Effector CD4-positive, alpha-beta T cell (primary cell): ENCODE measurements at places on chromosomes 3 and 15.

- no peak for DNase-seq
These were observed 4.2 kb upstream of the PLOD2 start for GRCh38 chr3:146164971-146165769.

DNA sequence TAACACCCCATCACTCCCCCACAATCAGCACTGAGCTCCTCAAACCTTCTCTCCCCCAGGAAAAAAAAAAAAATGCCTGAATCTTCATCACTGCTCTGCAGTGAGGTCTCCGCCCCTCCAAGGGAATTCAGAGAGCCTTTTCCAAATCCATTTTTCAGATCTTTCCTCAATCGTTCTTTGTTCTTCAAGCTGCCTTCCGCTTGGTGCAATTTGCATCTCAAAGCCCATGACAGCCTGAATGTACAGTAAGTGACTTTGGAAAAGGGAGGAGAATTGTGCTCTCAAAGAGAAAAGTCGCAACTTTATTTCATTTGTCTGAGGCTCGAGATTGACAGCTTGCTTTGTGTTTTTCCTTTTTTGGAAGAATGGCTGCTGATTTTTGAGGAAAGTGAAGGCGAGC is 75.0 kb downstream of the CORO2B start:
- DNase-seq: no peak

DNA sequence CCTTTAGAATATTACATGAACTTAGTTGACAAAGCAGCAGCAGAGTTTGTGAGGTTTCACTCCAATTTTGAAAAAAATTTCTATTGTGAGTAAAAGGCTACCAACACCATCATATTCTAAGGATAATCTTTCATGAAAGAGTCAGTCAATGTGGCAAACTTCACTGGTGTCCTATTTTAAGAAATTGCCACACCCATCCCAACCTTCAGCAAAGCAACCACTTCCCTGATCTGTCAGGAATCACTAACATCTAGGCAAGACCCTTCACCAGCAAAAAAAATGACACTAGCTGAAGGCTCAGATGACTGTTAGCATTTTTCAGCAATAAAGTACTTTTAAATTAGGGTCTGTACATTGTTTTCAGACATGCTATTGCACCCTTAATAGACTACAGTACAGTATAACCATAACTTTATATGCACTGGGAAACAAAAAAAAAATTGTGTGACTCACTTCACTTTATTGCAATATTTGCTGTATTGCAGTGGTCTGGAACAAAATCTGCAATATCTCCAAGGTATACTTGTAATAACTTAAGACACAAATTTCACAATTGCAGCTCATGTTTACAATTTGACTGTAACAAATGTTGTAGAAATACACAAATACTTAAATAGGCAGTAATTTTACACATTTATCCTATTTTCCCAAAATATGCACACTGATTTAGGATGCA is 38.9 kb upstream of the ALCAM start:
- DNase-seq: no peak

DNA sequence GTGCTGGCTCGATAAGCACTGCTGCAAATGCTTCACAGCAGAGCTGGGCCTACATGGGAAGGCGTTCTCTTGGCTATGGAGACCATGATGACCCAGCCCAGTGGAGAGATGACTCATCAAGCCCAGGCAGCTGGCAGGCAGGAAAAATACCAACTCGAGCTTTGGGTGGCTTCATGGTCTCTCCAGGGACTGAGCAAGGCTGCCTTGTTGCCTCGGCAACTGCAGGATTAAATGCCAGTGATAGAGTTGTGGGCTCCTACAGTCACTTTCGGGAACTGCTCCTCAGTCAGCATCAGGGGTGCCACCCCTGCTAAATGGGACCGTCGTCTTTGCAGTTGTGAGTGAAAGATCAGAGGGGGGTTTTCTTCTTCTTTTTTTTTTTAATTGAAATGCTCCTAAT is 54.6 kb upstream of the MYZAP start:
- DNase-seq: no peak
